ENCODE measurements at places on chromosomes 11 and 22.

DNA sequence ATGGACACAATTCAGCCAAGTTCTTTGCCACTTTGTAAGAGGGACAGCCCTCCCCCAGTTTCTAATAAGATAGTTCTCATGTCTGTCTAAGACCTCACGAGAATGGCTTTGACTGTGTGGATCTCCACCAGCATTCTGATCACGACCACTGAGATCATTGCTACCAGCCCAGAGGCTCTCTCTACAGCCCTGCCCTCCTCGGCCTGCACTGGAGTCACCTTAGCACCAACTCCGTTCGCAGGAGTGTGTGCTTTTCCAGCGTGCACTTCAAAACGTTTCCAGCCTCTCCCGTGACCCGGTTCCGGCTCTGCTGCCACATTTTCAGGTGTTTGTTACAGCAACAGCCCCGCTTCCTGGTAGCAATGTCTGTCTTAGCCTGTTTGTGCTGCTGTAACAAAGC lies 26.2 kb downstream of the TSPAN32 start:
- DNase-seq: no peak

- DNase-seq: peak; percentile 50
Observed at GRCh38 chr11:119155733-119156492, 7.1 kb downstream of the ABCG4 start.

GRCh38 chr11:46330563-46331281 lies 16.5 kb upstream of the DGKZ start:
- no peak for DNase-seq

GRCh38 chr22:30029512-30029911 lies 50.8 kb upstream of the HORMAD2 start:
- no peak for DNase-seq

- no peak for DNase-seq
Observed at GRCh38 chr11:76241243-76242000, 35.1 kb upstream of the WNT11 start.

GRCh38 chr11:38169286-38169685 lies 1571.2 kb upstream of the RAG2 start:
- DNase-seq: no peak

- DNase-seq: peak; percentile 52
Observed at GRCh38 chr11:114061048-114061680, 1.7 kb downstream of the ZBTB16 start.

GRCh38 chr22:43377548-43377895 lies 34.3 kb upstream of the MPPED1 start:
- DNase-seq: peak; percentile 22

Data from D341Med (cell line).